Astrocyte (in vitro differentiated cells and primary cell): ENCODE measurements at places on chromosomes 6 and 20. TPM values are rescaled to one million over a fixed set of nuclear protein-coding genes. Genes with fewer than 3 reads are reported as not detected.

ABHD16B gene
- not detected in 2 replicates for total RNA-seq

DNA sequence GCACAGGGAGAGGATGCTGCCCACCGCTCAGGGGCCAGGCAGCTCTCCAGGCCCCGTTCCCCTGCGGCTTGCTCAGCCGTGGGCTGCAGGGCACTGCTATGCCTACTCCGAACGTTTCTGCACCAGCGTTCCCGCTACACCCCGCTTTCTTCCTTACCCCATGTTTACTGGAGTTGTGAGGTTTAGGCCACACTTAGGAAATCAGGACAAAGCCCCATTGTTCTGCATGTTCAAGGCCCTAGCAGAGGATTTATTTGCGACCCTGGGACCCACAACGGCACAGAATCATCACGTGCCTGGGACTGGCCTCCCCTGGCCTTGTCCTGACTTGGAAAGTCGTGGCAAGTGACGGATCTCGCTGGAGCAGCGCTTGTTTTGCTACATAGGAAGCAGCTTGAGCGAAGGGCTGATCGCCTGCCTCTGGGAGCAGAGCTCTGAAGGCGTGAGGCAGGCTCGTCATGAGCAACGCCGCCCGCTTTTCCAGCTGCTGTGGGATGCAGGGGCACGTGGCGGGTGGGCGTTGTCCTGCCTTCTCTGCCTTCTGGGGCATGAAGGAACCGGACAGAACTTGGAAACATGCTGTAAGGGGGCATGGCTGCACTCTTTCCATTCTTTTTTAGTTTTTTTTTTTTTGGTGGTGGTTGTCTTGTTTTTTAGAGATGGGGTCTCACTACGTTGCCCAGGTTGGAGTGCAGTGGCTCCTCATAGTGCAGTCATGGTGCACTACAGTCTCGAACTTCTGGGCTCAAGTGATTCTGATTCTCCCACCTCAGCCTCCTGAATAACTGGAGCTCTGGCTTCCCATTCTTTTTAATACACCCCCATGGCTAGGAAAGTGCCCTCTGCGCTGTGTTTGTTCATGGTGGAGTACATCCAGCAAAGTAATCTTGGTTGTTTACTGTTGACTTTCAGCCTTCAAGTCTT is 14.6 kb upstream of the TMEM181 start:
- DNase-seq = no peak

DNA sequence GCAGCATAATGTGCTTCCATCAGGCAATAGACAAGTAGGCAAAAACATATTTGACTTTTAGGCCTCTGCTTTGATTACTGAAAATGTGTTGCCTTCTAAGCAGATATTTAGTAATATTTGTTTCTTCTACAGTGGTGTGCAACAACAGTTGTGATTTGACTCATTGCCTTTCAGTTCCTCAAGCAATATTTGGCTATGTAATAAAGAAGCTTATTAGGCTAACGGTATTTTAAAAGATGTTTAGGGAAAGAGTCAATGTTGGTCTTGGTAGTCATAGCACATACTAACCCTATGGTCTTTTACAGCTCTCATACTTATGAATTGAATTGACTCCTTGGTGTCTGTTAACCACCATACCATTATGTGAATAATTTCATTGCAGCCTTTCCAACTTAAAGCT is 124.1 kb downstream of the GRIK2 start:
- DNase-seq = no peak

- DNase-seq = no peak
Observed at GRCh38 chr6:158969148-158969547, 30.9 kb downstream of the RSPH3 start.

PRKN gene
- 1.3 and 1.5 TPM in 2 replicates for total RNA-seq

CDK19 gene
- 20.4 and 21.8 TPM in 2 replicates for total RNA-seq

DNA sequence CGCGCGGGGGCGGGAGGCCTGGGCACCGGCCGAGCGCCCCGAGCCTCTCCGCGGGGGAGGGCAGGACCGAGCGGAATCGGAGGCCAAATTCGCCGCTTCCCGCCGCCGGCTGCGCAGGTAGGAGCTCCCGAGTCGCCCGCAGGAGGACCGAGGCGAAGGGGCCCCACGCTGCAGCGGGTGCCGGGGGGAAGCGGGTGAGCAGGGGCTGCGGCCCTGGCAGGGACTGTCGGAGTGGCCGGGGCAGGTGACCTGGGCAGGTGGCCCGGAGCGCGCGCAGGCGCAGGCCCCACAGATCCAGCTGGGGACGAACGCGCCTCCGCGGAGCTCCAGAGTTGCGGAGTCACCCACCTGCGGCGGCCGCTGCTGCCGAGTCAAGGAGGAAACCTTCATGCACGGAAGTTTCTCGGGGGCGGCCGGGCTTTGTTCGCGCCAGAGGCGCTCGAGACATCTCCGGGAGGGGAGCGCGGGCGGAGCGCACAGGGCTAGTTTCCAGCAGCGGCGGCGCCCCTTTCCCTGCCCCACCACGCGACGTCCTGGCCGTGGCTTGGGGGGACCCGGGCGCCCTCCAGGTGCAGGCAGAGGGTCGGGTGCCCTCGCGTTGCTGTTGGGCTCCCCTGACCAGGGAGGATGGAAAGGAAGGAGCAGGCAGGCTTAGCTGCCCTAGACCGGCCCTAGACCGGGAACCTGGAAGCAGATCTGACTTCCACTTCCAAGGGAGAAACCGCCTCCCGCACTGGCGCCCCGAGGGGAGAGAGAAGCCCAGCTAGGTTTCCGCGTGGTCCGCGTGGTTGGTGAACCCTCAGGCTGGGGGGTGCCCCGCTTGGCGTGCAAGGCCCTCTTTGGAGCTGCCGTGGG is 590 bp downstream of the SLCO4A1 start:
- DNase-seq = peak; percentile 8

DNA sequence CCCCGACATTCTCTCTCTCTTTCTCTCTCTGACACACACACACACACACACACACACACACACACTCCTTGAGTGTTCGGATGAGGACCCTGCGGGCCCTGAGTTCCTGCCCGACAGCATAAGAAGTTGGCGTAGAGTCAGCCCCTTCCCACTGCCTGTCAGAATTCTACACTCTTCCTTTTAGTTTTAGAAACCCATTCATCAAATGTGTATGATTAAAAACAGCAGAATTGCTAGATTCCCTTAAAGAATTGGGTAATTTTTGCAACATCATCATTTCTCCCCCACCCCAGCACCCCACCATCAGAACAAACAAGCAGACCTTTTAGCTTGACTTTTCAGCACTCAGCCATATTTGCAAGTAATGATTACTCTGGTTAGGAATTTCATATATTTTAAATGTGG is 322.8 kb downstream of the FARS2 start:
- DNase-seq = peak; percentile 80

DNA sequence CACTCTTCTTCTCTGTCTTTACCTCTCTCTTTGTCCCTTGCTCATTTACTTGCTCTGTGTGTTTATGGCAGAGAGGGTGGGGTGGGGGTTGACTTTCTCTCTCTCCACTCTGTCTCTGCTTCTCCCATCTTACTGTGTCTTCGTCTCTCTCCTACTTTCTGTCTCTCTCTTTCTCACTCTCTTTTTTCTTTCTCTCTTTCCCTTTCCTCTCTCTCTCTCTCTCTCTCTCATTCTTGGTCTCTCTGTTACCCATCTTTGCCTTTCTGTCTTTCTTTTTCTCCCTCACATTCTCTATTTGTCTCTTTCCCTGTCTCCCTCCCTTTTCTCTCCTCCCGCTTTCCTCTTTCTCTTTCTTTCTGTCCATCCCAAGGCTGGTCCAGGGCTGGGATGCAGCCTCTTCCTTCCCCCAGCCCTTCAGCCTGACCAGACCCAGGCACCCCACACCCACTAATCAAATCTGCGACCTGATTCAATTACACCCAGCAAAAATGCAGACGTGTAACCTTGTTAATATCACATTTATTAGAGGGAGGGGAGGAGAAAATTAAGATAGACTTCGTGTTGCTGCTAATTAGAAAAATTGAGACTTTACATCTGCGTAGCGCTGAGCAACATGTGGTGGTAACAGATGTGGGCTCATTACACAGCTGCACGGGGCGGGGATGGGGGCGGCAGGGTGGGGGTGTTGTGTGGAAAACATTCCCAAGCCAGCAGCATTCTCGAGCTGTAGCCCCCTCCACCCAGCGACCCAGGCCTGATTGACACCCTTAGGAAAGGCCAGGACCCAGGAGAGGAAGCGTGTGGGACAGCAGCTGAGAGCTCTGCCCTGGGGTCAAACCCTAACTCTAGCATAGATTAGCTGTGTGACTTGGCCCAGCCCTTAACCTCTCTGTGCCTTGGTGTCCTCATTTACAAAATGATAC is 124.9 kb upstream of the MAFB start:
- DNase-seq = no peak

- DNase-seq = no peak
Observed at GRCh38 chr20:8097307-8097706, 34.8 kb upstream of the PLCB1 start.

ADAM33 gene
- 2.3 and 3.0 TPM in 2 replicates for total RNA-seq

DNA sequence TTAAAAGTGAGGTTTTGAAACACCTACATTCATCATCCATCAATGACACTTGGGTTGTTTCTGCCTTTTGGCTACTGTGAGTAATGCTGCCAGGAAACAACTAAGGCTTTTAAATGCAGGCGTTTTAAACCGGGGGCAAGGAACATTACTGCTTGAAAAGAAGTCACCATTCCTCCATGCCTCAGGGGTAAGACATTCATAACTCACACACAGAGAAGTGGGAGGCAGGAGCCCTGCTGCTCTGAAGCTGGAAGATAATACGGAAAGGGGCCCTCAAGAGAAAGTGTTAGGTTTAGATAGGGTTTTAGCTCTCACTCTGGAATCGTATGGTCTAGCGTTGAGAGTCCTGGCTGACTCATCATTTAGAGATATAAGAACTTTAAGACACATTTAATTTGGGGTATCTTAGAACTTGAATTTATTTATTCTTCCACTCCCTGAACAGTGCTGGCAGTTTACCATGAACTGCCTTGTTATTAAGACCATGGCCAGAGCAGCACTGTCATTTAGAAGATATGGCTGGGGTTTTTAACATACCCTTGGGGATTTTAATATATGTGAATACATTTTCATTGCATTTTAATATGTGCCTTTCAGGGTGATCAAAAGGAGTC is 1.8 kb downstream of the TUBB1 start:
- DNase-seq = peak; percentile 77

C6orf15 gene
- 4.6 and 6.4 TPM in 2 replicates for total RNA-seq

RALY gene
- total RNA-seq = 90.5 and 105 TPM in 2 replicates

GJA10 gene
- total RNA-seq = not detected in 2 replicates

HFE gene
- total RNA-seq = 5.7 and 7.7 TPM in 2 replicates

GRCh38 chr6:141394565-141395051 is 738.1 kb upstream of the GJE1 start:
- no peak for DNase-seq

TREM1 gene
- 0.20 and 0.58 TPM in 2 replicates for total RNA-seq

DNA sequence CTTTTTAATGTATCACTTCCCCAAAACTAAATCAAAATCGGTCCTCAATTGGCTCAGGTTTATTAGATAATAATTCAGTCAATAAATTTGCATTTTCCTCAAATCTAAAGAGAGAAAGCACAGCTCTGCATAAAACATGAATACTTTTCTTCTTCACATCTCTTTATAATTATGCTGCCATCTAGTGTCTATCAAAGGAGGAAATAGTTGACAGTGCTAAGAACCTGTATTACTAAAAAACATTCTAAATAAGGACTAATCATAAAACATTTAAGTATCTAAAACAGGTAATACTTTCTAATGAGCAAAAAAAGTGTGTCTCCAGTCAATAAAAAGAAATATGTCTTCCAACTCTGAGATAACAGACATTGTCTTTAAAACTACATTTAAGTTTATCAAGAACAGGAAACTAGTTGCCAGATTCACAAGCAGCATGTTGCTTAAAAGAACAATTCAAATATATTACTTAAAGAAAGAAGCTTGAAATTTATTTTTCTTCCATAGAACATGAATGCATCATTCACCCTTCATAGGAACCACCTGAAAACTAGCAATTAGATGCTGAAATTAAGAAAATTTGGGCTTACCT is 56.5 kb upstream of the DST start:
- DNase-seq = no peak

DNA sequence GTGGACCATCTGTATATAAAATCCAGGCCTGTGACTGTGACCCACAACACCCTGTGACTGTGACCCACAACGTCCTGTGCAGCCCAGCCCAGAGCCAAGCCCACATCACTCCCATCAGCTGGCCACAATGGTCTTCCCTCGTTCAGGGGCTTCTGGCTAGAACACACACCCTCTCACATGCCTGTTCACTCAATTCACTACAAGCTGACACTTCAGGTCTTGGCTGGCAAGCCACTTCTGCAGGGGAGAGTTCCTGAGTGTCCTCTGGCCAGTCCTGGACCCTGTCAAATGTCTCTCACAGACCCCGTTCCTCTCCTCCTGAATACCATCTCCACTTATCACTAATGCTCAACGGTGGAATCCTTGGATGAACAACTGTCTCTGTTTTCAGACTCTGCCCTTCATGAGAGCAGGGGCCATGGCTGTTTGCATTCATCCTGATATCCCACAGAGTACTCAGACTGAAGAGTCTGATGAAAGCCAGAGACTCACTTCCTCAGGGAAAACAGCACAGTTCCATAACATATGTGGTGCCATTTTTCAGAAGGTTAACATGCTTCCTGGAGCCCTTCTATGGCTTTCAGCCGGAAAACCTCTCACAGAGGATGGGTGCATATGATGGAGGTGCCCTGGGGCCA is 56.0 kb downstream of the MYH7B start:
- DNase-seq = no peak

DNA sequence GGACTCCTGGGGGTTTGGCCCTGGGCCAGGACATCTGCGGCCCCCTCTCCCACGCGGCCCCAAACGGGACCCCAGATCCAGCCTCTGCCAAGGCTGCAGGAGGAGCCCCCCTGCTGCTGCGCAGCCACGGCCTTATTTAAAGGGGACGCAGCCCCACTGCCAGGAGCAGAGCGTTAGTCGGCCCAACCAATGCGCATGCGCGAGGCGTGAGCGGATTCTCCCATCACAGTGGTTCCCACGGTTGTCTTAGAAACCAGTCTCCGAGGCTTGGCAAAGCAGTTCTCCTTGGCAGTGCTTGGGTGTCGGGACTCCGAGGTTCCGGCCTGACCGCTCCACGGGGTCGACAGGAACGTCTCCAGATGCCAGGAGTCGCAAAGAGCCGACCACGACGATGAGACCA is 288.3 kb upstream of the ZNF337 start:
- no peak for DNase-seq

DNA sequence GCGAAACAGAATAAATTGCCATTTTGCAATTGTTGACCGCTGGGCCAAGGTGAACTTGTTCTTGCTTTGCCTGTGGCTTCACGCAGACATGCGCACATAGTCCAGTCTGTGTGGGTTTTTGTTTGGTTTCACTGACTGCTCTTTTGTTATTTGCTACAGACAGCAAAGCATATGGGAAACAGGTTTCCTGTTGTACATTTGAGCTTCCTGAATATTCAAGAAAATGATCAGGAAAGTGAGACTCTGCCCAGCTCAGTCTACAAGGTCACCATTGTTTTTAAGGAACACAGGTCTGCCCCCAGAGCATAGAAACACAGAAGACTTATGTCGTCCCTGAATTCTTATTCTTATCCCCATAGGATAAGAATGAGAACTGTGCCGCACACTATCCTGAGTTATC is 55.6 kb downstream of the SASH1 start:
- DNase-seq = no peak

TMC2 gene
- not detected in 2 replicates for total RNA-seq

GRCh38 chr6:64238071-64238470 is 602.5 kb downstream of the PHF3 start:
- no peak for DNase-seq

- DNase-seq = peak; percentile 10
Observed at GRCh38 chr20:45098103-45098773, 2.7 kb downstream of the KCNS1 start.

- peak; percentile 57 for DNase-seq
Observed at GRCh38 chr20:5786930-5787795, 37.0 kb downstream of the SHLD1 start.

FKBP1C gene
- 0.32 and 0.58 TPM in 2 replicates for total RNA-seq
